ENCODE measurements at places on chromosomes 5 and 9.

GRCh38 chr9:22654833-22655232 is 208.2 kb downstream of the DMRTA1 start:
- no peak for DNase-seq

- no peak for DNase-seq
Observed at GRCh38 chr9:4415281-4415680, 75.0 kb upstream of the SLC1A1 start.

GRCh38 chr5:77558266-77558665 is 66.2 kb upstream of the WDR41 start:
- DNase-seq = no peak

DNA sequence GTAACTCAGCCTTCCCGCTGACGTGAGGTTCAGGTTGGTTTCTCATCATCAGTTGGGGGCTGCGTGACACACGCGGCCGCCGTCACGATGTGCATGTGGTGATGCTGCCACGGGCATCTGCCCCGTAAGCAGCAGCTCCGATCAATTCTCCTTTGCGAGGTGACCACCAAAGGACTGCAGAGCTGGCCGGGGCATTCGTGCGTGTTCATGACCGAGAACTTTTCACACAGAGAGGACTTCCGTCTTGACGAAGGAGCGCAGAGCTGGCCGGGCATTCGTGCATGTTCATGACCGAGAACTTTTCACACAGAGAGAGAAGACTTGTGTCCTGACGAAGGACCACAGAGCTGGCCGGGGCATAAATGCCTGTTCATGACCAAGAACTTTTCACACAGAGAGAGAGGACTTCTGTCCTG is 3.8 kb upstream of the LCN1 start:
- no peak for DNase-seq

DNA sequence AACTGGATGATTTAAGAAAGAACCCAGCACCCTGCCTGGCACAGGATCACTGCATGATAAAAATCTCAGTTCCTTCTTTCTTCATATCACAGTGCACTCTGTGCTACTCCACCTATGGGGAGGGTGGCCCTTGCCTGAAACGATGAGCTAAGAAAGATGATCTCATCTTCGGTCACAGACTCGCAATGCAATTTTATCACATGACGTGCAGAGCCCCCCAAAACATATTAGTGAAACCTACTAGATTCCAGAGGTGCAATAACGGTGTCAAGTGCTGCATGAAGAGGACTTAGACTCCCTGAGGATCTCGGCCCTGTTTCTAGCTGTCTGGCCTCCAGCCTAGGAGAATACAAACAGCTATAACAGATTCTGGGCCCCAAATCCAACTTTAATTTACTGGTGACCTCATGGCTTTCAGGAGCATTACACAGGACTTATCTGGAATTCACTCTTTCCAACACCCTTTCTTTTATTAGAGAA is 104.0 kb downstream of the EBF1 start:
- no peak for DNase-seq

GRCh38 chr5:53438486-53439472 is 41.6 kb upstream of the FST start:
- DNase-seq = no peak

GRCh38 chr5:112711436-112711835 is 26.2 kb upstream of the APC start:
- DNase-seq = no peak

GRCh38 chr5:17203329-17204132 is 13.9 kb upstream of the BASP1 start:
- DNase-seq = no peak

DNA sequence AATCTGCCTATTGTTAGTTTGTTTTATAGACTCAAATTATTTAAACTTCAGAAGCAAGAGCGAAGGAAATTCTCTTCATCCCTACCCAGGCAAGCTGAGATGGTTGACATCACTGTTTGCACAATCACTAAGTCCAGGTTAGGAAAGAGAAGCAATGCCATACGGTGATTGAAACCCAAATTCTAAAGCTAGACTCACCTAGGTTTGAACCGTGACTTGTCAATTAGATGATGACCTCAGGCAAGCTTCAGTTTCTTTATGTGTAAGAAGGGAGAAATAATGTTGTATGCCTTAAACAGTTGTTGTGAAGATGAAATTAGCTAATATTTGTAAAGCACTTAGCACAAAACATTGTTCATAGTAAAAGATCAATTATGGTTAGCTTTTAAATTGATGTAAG is 96.5 kb upstream of the ANKRD55 start:
- no peak for DNase-seq

- no peak for DNase-seq
Observed at GRCh38 chr5:74950836-74951515, 84.8 kb upstream of the FAM169A start.

DNA sequence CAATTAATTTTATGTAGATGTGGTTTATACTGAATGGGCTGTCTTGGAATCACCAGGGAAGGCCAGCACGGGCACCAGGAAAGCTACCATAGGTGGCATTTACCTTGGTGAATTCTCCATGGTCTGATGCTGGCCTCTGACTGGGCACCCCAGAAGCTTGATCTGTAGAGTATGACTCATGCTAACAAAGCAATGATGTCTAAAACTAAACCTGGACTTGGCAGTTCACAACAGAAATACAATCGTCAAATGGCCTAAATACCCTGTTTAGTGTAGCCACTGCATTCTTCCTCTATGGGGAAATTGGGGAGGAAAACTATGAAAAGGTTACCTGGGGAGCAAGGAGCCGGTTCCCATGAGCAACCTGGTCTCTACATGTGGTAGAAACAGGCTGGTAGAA is 98.0 kb downstream of the ATPSCKMT start:
- no peak for DNase-seq

DNA sequence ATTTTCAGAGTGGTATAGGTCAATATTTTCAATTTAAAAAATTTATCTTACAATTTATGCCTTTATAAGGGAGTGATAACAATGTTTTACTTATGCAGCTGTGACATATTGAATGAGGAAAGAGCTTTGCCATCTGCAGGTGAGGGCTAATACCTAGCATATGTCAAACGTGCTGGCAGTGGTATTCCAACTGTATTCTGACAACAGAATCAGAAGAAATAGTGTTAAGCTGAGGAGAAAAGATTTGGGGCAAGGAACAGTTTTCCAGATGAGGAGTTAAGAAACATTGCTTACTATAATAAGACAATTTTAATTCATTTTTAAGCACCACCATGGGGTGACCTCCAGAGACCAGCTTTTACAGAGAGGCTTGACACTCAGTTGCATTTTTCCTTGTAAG is 267.8 kb upstream of the ZNF608 start:
- no peak for DNase-seq

GRCh38 chr9:114096041-114096511 is 3.0 kb downstream of the KIF12 start:
- no peak for DNase-seq

DNA sequence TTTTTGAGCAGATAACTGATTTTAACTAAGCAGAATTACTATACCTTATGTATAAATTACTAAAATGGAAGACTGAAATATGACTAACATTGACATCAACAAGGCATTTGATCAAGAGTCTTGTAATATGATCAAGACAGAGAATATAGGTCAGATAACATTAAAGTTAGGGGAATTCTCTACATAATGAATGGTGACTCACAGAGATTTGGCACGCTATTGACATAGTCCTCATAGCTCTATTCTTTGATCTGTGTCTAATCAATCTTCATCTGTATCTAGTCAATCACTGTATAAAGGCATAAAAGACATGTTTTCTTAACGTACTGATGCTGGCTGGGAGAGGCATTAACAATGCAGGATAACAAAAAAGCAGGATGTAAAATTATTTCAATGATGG is 17.4 kb downstream of the ABITRAM start:
- DNase-seq = no peak

- DNase-seq = no peak
Observed at GRCh38 chr9:29511680-29512079, 1938.4 kb upstream of the C9orf72 start.

DNA sequence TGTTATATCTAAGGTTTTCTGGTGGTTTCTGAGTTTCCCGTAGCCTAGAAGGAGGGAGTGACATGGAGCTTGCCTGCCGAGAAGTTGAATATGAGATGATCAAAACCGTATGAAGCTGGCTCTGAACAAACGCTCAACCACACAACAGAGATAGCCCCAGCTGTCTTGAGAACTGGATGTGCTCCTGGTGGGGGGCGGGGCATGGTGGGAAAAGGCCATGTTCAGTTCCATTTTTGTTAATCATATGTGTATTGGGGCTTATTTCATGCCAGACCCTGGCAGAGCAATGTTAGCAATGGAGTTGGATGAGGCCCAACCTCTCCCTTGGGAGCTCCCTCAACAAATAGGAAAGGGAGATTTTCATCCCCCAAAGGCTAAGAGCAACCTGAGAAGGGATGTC is 4.8 kb downstream of the CCL19 start:
- DNase-seq = no peak

All from posterior cingulate gyrus (tissue), 11 donors.